Right ventricle myocardium superior (tissue), 1 donor: ENCODE measurements at places on chromosomes 5 and 9. TPM values are rescaled to one million over a fixed set of nuclear protein-coding genes. Genes with fewer than 3 reads are reported as not detected.

The ARHGEF39 gene
- total RNA-seq = 0.24 TPM

DNA sequence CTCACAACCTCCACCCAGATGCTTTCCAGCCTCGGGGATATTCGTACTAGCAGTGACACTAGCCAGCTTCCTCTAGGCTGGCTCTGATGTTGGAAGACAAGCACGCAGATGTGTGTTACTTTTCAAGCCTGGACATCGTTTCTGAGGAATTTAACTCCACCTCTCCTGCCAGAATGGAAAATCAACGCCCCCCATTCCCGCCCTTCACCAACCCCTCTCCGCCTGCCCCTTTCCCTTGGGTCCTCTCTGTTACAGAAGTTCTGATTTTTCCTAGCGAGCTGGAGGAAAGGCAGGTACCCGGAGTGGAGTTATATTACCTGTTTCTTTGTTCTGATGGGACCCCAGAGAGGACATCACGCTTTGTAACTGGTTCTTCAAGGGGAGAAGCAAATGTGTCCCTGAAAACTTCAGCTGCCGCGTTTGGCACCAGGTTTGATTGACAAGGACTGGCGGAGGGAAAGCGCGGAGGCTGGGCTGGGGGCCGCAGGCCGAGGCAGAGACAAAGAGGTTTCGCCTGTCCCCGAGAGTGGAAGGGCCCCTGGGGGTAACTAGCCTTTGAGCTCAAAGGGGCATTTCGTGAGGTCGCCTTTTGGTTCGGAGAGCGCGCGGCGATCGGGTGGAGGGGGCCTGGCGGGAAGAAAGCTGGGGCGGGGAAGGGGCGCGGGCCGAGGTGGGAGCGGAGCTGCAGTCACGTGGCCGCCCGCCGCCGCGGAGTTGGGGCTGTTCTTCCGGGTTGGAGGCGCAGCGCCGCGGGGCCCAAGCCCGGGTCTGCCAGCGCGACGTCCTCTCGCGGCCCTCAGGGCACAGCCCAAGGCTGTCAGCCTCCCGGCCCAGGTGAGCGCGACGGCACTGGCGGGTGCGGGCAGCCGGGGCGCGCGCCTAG, at the start of gene NNT:
NNT (plus strand) TSS at position 720 of the 883 bp plus-strand sequence. CDS start 6,016 bp downstream, outside the sequence.
- DNase-seq = peak; percentile 90

- no peak for DNase-seq
These were observed 30.7 kb downstream of the EFNA5 start for GRCh38 chr5:107639990-107640389.

The SPINK7 gene
- total RNA-seq = not detected
